Vagina (tissue), 2 donors: ENCODE measurements at places on chromosomes 16 and 17. TPM values are rescaled to one million over a fixed set of nuclear protein-coding genes. Genes with fewer than 3 reads are reported as not detected.

ZNF287 gene
- 5.9 TPM for total RNA-seq

GRCh38 chr17:47719411-47720152 lies 13.5 kb upstream of the TBX21 start:
- DNase-seq: no peak

GRCh38 chr16:52547004-52547833 lies at the start of gene TOX3:
Gene TOX3, minus strand, starts transcription at chr16:52547143. Its CDS starts 420 bp downstream, at chr16:52546723.
- DNase-seq: no peak

SCGB1C2 gene
- total RNA-seq: not detected

DNA sequence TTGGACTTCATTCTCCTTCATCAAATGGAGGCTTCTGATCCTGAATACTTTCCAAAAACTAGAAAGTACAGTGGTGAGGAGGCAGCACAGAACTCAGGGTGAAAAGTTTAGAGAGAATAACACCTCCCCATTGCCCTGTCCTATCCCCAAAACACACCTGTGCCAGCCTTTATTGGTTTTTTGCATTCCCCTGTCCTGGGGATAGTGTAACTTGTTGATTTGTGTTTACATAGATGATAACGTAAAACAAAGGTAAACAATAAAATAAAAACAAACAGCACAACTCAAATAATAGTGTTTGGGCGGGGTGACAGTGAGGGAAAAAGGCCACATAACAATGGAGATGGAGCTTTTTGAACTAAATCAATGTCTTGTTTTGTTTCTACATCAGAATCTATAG lies 1917.7 kb downstream of the TP53TG3F start:
- DNase-seq: no peak

DNA sequence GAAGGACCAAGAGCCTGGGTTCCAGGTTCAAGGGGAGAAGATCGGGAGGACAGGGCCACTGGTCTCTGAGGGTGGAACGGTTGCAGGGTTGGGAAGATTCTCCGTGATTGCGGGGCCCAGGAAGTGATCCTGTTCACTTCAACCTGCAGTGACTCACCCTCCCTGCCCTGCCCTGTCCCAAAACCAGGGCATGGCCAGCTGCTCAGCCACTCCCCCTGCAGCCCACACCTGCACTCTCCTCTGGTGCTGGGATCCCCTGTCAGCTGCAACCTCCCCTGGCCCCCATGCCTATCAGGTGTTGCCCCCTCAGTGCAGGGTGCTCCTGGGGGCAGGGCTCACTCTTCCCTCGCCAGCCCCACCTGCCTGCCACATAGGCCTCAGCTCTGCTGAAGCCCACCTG lies 1.1 kb downstream of the RUNDC3A start:
- DNase-seq: no peak

DNA sequence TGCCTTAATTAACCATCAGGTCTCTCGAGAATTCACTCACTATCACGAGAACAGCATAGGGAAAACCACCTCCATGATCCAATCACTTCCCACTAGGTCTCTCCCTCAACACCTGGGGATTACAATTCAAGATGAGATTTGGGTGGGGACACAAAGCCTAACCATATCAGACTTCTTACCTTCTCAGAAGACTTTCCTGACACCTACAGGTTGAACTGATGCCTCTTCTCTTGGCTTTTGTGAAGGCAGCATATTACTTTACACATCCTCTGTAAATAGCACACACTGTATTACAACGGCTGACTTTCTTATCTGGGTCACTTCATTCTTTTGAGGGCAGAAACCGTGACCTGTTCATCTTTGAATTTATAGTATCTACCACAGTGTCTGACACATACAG lies 23.6 kb downstream of the BMERB1 start:
- DNase-seq: no peak

TGFB1I1 gene
- total RNA-seq: 114 TPM

- no peak for DNase-seq
Observed at GRCh38 chr17:82402865-82403264, 15.3 kb upstream of the HEXD start.

GRCh38 chr17:64771980-64772844 lies 110.1 kb upstream of the SMURF2 start:
- DNase-seq: no peak

HBM gene
- not detected for total RNA-seq

DNA sequence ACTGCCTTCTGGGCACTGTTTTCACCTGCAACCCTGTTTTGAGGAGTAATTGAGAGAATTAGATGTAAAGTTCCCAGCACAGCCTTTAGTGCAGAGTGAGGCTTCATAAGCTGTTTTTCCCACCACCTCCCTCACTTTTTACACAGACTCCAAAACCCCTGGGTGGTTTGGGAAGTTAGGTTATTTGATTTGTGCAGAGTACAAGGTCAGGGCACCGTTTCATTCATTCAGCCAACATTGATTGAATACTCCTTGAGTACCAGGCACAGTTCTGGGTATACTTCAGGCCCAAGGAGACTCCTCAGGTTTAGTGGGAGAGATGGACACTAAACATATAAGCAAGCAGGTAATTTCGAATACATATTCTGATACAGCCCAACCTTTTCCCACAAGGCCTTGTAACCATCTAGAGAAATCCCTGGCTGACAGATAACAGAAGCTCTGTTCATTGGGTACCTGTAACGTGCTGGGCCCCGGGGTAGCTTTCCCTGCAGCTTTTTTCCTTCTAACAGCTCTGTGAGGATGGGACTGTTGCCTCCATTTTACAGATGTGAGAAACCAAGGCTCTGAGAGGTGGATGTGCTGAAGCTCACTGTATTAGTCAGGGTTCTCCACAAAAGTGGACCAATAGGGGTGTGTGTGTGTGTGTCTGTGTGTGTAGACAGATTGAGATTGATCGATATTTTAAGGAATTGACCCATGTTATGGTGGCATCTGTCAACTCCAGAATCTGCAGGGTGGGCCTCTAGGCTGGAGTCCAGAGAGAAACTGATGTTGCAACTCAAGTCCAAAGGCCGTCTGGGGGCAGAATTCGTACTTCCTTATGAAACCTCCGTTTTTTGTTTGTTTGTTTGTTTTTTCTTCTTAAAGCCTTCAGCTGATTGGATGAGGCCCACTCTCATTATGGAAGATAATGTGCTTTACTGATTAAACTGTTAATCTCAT lies 234.7 kb downstream of the SNX29 start:
- DNase-seq: no peak

- DNase-seq: no peak
Observed at GRCh38 chr16:75703306-75703705, 2.0 kb upstream of the DUXB start.

DNA sequence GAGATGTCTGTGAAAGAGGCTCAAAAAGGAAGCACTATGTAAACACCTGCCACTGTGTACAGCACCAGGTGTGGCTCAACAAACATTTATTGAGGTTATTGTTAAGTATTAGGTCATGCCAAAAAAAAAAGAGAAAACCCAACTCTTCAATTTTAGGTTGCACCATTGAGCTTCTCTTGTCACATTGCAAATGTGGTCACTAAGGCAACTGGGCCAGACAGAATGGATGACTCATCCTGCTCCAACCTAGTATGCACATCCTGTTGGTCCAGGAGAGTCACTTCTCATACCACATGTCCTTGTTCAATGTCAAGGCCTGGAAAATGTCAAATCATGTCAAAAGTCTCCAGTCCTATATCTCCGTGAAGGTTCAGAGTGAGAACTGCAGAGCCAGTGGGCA lies 25.0 kb downstream of the HOXB1 start:
- DNase-seq: no peak

DNA sequence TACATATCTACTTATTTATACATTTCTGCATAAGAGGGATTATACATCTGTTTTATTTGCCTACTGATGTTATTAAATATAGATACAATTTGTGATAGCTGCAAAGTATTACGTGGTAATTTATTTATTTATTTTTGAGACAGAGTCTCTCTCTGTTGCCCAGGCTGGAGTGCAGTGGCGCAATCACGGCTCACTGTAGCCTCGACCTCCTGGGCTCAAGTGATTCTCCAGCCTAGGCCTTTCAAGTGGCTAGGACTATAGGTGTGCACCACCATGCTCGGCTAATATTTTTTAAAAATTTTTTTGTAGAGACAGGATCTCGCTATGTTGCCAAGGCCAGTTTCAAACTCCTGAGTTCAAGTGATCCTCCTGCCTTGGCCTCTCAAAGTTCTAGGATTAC lies 35.5 kb downstream of the NFAT5 start:
- DNase-seq: no peak
